ENCODE measurements at places on chromosomes 11 and 22.

DNA sequence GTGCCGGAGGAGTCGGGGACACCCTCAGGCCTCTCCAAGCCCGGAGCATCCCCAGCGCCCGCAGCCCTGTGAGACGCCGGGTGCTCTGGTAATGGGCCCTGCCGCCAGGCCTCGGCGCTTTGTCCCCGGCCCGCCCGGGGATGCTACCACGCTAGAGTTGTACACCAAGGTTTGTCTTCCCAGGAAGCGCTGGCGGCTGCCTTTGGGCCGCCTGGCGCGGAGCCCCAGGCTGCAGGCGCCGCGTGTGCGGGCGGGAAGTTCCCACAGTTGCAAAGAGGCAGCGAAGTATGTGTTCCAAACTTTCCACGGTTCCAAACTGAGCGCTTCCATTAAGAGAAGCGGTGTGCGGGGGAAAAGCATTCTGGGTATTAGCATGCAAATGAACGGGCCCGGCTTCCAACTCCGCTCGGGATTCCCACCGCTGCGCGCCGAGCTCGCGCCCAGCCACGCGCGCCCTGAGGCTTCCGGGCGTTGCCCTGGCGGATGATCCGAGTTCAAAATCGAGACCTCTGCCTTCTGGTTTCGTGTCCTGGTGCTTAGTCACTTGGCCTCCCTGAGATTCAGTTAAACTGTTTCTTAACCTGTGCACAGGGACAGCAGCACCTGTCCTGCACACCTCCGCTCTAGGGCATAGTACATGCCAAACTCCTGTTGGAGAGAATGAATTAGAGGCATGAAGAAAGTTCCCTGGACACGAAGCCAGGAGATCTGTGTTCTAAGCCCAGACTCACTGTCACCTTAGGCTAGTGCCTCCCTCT lies 1.3 kb upstream of the PATZ1 start:
- peak; percentile 68 for DNase-seq

DNA sequence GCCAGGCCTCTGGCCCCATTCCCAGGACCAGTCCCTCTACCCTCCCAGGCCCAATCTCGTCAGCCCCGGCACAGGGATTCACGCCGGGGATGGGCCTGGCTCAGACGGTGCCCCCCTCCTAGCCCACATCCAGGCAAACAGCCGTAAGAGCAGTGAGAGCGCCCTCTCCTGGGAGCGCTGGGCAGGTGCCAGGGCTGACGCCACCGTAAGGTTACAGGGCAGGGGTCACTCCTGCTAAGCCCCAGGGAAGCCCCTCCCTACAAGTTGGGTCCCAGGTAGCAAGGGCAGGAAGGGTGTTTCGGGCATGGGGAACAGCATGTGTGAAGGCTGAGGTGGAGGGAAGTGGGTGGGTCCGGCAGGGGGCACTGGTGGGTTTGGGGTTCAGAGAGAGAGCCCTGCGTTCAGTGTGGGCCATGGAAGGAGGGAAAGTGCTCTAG lies 19.2 kb upstream of the PPARA start:
- DNase-seq, result no peak

DNA sequence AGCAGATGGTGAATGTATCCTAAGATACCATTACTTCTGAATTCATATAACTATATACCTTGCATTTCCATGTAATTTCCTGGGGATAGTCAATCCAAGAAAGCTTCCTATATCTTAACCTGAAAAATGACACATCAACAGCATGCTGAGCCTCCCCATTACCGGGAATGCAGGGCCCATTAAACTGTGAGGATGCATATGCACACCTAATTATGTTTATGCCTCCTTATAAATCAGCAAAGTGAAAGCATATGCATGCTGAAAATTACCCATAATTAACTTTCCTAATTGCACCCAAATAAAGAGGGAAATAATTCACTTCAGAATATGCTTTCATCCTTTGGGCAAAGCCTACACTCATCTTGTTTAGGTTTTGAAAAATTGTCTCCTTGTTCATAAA lies 663.0 kb downstream of the KCNA4 start:
- no peak for DNase-seq

- no peak for DNase-seq
Observed at GRCh38 chr11:47267876-47268275, 2.1 kb upstream of the MADD start.

- no peak for DNase-seq
Observed at GRCh38 chr11:37560346-37560745, 962.3 kb upstream of the RAG2 start.

DNA sequence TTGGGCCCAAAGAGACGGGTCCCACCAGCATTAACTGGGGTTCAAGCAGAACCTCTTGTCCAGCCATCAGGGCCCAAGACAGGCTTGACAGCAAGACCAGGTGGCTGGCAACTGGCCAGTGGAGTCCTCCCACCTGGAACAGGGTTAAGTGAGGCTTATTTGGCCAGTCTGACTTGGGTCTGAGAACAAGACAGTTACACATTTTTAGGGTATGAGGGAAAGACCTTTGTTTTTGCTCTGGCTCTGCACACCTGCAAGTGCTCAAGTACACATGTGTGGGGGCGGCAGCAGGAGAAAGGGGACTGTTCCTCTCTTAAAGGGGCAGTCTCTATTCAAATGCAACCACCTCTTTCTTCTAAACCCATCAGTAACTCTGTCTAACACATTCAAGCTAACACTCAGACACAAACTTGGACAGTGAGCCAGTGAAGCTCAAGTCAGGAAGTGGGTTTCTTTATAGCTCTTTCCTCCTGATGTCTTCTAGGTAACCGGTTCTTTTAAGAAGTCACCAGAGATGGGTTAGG lies 116.2 kb downstream of the ETS1 start:
- no peak for DNase-seq

DNA sequence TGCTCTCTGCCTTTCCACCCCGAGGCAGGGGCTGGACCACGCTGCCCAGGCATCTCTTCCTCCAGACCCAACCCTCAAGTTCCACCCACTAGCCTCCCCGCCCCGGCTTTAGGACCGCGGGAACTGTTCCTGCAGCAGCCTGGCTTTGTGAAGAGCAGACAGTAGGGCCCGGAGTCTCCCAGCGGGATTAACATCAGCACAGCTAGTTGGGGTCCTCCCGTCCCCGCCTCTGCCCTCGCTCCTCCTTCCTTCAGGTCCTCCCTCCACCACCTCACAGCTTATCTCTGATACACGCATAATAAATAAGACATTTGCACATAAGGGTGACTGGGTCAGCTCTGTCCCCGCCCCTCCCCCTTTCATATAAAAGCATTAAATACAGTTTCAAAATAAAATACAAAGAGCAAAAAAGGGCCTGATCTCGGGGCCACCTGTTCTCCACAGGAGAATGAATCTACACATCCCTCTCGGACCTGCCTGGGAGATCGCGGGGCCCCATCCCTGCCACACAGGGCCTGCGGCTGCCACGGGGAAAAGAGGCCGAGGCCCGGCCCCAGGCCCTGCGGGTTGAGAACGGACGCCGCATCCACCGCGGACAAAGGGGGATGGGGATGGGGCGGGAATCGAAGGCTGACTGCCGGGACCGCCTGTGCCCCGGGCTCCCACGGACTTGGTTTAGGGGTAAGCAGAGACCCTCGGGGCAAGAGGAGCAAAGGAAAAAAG lies 6.5 kb downstream of the ZFTA start:
- no peak for DNase-seq

GRCh38 chr11:65304110-65304509 lies 10.6 kb upstream of the CDC42EP2 start:
- no peak for DNase-seq

GRCh38 chr11:132424433-132424832 lies 1054.0 kb downstream of the NTM start:
- DNase-seq, result no peak

GRCh38 chr11:86861810-86862209 lies 61.5 kb downstream of the PRSS23 start:
- no peak for DNase-seq

GRCh38 chr11:26027887-26028286 lies 304.0 kb upstream of the ANO3 start:
- no peak for DNase-seq

- DNase-seq, result no peak
Observed at GRCh38 chr11:13297917-13298356, 20.3 kb downstream of the BMAL1 start.

GRCh38 chr11:121417055-121417551 lies 35.0 kb upstream of the SORL1 start:
- no peak for DNase-seq

DNA sequence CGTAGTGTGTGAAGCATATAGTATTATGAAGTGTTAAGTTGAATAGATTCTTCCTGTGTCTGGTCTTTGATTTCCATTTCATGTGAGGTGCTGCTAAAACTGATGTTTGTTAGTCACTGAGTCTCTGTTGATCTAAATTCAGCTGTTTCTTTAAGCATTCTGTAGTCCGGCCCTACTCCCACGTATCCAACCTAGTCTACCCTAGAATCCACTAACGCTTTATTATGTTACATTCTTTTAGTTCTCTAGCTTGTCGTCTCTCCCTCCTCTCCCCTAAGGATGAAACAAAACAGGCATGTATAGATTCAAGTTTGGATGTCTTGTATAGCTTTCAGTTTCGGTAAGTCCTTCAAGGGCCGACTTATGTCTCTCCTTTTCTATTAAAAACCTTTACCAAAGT lies 4.1 kb downstream of the WEE1 start:
- DNase-seq, result no peak

DNA sequence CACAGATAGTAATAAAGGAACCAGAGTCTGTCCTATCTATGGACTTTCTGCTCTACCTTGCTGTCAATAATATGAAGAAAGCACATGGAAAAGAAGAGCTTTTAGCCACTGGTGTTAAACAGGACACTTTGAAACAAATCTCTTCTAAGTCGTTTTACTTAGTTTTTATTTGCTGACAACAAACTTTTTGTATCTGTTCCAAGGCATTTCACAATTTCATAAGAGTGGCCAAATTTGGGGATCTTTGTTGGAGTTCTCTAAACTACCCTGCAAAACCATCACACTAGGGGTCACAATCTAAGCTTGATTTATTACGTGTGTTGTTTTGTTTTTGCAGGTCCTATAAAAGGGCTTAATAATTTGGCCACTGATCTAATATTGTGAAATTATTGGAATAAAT lies 54.4 kb downstream of the BBOX1 start:
- DNase-seq, result no peak

DNA sequence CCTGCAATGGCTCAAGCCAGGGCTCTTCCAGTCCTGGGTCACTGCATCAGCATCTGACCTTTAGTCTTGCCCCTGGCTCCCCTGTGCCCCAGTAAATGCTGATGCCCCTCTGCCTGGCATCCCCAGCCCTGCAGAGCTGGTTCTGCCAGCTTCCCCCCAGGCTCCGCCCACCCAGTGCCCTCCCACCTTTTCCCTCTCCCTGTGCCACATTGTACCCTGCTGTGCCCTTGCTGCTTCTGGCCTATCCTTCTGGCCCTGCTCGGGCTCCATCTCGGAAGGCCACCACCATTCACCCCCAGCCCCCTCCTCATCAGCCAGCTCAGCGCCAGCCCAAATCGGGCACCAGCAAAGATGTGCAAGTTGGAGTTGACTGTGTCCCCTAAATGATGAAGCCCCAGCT lies 7.4 kb downstream of the CAPN5 start:
- no peak for DNase-seq

GRCh38 chr11:128595775-128596174 lies 8.4 kb upstream of the ETS1 start:
- DNase-seq, result no peak

GRCh38 chr11:123580137-123580536 lies 74.3 kb downstream of the SCN3B start:
- DNase-seq, result no peak

DNA sequence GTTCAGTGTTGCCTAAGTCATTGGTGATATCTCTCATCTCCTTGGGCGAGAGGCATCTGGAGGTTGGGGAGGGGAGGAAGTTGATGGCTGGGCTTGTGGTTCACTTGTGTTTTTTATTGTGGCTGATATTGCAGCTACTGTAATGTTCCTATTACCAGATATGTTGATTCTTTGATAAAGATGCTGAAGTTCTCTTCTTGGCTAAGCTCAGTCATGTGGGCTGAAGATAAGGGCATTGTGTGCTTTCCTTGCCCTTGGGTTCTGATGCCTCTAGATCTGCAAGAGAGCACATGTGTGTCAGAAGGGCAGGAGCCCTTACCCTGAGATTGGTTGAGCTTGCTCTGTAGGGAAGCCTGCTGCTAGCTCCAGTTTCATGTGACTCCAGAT lies 12.0 kb downstream of the STX3 start:
- DNase-seq, result no peak

GRCh38 chr11:41866525-41866924 lies 407.1 kb upstream of the LRRC4C start:
- DNase-seq, result no peak

- no peak for DNase-seq
Observed at GRCh38 chr22:50035131-50035881, 22.7 kb upstream of the IL17REL start.

GRCh38 chr22:23047742-23048141 lies 22.6 kb upstream of the GNAZ start:
- DNase-seq, result no peak

- no peak for DNase-seq
Observed at GRCh38 chr11:36818410-36818809, 220.4 kb upstream of the RAG2 start.

- DNase-seq, result no peak
Observed at GRCh38 chr11:70532731-70533130, 134.4 kb downstream of the CTTN start.

DNA sequence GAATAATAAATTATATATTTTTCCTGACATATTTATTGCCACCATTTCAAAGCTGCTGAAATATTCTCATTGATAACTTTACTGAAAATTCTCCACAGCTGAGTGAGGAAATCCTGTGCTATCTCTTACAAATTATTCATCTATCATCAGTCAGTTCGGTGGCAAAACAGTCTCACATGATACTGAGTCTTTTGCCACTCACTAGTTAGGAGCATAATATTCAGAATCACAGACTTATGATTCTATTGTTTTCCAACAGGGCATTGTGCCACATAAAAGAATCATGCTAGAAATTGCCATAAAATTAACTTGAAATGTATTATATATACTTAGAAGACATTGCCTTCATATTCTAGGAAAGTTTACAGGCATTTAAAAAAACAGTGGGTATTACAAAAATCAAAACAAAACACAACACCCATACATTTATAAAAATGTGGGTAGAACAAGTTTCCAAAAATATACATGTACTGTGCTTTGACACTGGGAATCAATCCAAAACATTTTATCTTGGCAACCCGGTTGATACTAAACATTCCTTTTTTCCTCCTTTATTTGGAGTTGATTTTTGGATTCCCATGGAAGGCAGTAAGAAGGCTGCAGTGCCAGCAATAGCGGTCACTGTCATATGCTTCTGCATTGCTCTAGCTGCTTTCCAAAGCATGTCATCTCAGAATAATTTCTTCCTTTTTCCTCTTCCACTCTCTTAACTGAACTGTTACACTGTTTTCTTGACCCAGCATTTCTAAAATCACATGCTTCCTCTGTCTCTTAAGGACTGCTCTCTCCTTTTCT lies 42.5 kb downstream of the ATG16L2 start:
- DNase-seq, result no peak

- DNase-seq, result peak; percentile 50
Observed at GRCh38 chr11:57778318-57779037, 16.9 kb downstream of the CTNND1 start.

- DNase-seq, result peak; percentile 53
Observed at GRCh38 chr11:123111465-123111864, 49.5 kb upstream of the HSPA8 start.

GRCh38 chr11:30459821-30460220 lies 126.3 kb downstream of the MPPED2 start:
- no peak for DNase-seq

GRCh38 chr11:72418834-72419560 lies 15.3 kb downstream of the CLPB start:
- DNase-seq, result no peak

GRCh38 chr22:46007003-46007847 lies 30.3 kb upstream of the WNT7B start:
- peak; percentile 40 for DNase-seq

Measured in NCI-H345 (cell line).